Fibroblast of mammary gland (primary cell): ENCODE measurements at places on chromosomes 7 and 10.

DNA sequence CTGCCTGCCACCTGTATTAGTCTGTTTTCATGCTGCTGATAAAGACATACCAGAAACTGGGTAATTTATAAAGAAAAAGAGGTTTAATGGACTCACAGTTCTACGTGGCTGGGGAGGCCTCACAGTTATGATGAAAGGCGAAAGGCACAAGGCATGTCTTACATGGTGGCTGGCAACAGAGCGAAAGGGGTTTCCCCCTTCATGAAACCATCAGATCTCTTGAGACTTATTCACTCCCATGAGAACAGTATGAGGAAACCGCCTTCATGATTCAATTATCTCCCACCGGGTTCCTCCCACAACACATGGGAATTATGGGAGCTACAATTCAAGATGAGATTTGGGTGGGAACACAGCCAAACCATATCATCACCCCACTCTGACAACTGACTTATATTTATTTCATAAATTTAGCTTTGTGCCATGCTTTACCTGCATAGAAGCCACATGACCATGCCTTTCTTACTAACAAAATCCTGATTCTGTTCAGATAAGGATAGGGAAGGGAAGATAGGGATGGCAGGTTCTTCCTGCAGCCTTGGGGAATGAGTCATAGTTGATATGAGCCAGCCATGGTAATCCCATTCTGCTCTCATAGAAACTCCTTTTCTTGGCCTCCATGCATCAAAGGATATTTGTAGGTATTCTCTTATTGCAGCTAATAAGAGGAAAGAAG lies 191.3 kb upstream of the AGK start:
- peak; percentile 49 for DNase-seq

DNA sequence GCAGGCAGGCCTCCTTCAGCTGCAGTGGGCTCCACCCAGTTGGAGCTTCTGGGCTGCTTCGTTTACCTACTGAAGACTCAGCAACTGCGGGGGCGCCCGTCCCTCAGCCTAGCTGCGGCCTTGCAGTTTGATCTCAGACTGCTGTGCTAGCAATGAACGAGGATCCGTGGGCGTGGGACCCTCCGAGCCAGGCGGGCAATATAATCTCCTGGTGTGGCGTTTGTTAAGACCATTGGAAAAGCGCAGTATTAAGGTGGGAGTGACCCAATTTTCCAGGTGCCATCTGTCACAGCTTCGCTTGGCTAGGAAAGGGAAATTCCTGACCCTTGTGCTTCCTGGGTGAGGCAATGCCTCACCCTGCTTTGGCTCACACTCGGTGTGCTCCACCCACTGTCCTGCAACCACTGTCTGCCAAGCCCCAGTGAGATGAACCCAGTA lies 159.2 kb upstream of the FOXP2 start:
- DNase-seq = no peak

GRCh38 chr10:16519250-16519907 lies 2.3 kb downstream of the C1QL3 start:
- DNase-seq = no peak

GRCh38 chr7:16603633-16604032 lies 41.9 kb downstream of the ANKMY2 start:
- DNase-seq = no peak

- no peak for DNase-seq
Measured at GRCh38 chr7:87463982-87464381, 11.5 kb downstream of the ABCB4 start.

- no peak for DNase-seq
Measured at GRCh38 chr7:26526265-26526587, 234.6 kb downstream of the SNX10 start.

- DNase-seq = no peak
Measured at GRCh38 chr10:17912754-17913153, 39.0 kb upstream of the SLC39A12 start.

DNA sequence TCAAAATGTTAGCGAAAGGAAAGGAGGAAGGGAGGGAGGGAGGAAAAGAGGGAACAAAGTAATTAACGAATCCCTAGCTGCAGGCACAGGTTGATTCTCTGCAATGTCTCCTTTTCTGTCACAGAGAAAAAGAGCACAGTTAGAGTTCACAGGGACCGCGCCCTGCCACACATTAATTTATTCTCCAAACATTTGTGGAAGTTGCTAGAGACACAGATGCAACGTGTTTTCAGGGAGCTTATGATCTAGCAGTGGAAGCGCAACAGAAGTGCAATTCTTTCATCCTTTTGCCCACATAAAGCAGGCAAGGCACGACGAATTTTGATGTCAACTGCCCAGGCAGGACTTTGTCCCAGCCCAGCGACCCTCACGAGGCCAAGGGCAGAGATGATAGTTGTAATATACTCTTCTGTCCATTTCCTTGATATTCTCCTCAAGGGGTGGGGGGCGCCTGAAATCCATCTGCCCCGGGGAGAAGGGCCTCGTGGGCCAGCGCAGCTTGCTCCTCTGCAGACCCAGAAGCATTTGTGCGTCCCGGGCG lies 101.7 kb upstream of the ZNF438 start:
- DNase-seq = no peak

- DNase-seq = no peak
Measured at GRCh38 chr10:109774121-109774440, 149.2 kb downstream of the XPNPEP1 start.

GRCh38 chr7:33854178-33854577 lies 51.2 kb upstream of the BMPER start:
- peak; percentile 90 for DNase-seq

- DNase-seq = no peak
Measured at GRCh38 chr10:9137368-9137767, 1082.9 kb downstream of the GATA3 start.

- peak; percentile 62 for DNase-seq
Measured at GRCh38 chr7:47088329-47089067, 493.4 kb downstream of the TNS3 start.

- peak; percentile 68 for DNase-seq
Measured at GRCh38 chr10:10092581-10092980, 925.1 kb upstream of the CELF2 start.

DNA sequence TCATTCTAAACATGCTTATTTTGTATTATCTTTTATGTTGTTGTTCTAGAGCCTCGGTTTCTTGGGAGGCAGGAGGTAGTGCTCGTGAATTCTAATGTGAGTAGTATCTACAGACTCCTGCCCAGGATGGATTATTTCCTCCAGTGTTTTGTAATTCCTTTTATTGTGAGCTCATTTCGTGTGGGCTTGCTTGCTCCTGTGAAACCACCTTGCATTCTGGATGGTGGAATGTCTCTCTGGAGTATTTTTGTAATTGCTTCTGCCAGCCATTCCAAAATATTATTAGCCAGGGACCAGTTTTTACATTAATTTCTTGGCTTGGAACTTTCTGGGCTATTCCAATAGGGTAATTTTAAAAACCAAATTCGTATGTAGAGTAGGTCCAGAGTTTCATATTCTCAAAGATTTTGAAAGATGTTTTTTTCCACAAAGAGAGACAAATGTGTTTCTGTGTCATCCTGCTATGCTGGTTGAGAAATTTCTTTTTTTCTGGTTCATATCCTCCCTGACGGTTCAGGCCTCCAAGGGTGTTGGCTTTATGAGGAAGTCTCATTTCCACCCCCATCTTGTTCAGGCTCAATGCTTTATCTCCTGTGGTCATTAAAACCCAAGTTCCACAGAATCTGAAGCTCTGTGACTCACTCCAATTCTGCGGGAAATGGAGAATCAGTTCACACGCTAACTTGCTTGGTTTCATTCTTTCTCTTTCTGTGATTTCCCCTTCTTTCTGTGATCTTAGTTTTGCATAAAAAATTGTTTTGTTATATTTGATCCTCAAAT lies 41.7 kb upstream of the CALD1 start:
- DNase-seq = peak; percentile 91

DNA sequence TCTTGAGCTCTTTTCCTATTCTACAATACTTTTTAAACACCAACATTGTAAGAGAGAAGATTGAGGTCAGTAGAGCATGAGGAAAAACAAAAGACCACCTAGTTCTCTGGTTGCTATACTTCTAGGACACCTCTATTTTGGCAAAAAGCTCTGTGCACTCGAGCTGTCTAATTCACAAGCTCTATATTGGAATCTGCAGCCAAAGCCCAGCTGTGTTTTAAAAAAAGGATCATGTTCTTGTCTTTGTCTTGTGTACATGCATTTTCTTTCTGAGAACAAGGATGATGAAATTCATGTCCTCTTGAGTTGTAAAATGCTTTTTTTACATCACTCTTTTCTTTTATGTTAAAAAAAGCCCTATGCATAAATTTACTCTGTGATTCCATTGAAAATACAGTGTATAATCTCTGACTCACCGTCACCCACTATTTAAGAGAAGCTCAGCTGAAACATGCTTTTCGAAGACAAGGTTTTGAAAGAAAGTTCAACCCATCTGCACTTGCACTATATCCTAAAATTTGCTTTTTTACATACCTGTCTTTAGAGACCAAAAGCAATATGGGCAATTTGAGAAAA lies 215.5 kb upstream of the VSTM2A start:
- no peak for DNase-seq

- peak; percentile 5 for DNase-seq
Measured at GRCh38 chr7:3404501-3404900, 103.4 kb downstream of the SDK1 start.

GRCh38 chr10:130857631-130858295 lies 453.8 kb downstream of the TCERG1L start:
- no peak for DNase-seq

- no peak for DNase-seq
Measured at GRCh38 chr10:74206746-74207145, 55.7 kb downstream of the ADK start.

DNA sequence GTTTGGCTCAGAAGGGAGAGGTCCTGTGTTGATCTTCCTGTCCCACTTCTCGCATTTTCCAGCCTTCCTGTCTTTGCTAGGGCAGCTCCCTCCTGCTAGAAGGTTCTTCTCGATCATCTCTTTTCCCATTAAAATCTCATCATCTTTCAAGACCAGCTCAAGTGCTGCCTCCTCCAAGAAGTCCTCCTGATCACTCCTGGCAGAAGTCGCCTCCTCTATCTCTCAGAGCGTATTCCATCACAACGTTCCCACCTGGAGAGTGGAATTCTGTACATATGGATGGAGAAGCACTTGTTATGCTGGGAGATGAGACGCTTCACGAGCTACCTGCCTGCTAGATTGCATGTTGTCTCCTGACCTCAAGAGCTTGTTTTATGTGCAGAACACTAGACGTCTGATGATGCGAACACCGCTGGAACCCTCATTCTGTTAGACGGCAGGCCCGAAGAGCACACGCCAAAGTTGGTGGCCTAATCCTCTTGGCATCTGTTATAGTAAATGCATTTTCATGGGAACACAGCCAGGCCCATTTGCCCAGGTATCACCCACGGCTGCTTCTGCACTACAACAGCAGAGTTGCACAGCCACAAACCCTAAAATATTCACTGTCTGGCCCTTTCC lies 68.0 kb upstream of the INSIG1 start:
- DNase-seq = no peak

GRCh38 chr10:49654036-49654693 lies 25.3 kb upstream of the C10orf53 start:
- DNase-seq = no peak

DNA sequence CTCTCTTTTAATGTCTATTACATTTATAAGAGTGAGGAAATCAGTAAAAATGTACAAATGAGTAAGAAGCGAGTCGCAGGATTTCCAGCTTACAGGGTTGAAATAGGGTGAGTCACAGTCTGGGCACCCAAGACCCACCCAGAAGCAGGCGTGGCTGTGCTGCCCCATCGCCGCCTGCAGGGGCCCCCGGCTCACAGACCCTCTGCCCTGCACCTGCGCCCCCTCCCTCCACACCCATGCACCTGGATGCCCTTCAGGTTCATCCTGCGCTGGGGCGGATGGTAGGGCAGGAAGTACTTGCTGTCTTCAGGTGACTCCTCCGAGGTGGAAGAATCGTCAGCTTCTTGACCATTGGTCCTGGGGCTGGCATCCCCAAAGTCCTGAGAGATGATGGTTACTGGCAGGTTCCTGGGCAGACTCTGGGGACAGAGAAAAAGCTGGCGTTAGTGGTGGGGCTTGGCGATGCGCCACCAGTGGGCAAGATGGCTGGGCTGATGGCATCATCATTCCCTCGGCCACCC lies 90.2 kb upstream of the GNA12 start:
- peak; percentile 90 for DNase-seq

DNA sequence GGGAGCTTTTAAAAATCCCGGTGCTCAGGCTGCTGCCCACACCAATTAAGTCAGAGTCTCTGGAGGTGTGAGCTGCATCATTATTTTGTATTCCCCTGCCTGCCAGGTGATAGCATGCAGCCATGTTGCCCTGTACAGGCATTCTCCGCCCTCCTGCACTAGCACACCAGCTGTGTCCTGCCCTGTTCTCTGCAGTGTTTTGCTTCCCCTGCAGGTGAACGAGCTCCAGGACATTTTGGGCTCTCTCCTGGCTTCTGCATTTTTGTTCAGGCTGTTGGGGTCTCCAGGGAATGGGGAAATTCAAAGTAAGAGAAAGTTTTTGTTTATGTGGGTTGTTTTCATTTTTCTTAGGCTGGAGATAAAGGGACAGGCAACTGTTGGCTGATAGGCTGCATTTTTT lies 271.0 kb upstream of the COBL start:
- no peak for DNase-seq

DNA sequence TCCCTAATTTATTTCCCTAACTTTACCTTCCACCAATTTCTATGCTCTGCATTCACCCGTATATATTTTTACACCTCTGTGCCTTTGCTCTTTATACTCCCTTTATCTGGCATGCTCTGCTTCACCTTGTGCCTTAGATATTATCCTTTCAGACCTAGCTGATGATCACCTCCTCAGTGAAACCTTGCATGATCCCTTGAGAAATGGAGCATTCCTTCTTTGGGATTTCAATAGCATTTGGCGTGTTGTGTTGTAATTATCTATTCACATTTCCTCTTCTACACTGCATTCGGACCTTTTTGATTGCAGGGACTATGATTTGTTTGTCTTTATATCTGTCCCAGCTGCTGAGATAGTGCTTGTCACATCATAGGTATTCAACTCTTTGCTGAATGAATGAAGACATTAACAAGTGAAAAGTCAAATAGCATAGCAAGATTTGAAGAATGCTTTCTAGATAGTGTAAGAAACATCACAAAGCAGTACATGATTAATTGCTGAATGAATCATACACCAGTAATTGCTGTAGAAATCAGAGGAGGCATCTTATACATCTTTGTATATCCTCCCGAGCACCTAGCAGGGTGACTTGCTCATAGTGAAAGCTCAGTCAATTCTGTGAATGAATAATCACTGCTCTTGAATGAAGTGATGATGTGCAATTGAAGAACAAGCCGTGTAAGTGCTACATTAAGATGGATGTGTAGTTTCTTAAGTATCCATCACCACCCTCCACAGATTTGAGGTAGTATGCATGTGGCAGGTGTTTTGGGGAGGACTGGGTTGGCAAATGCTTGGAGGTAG lies 2.0 kb upstream of the TM9SF3 start:
- peak; percentile 23 for DNase-seq
